Spinal cord (tissue), 10 donors: ENCODE measurements at places on chromosomes 1 and 21.

DNA sequence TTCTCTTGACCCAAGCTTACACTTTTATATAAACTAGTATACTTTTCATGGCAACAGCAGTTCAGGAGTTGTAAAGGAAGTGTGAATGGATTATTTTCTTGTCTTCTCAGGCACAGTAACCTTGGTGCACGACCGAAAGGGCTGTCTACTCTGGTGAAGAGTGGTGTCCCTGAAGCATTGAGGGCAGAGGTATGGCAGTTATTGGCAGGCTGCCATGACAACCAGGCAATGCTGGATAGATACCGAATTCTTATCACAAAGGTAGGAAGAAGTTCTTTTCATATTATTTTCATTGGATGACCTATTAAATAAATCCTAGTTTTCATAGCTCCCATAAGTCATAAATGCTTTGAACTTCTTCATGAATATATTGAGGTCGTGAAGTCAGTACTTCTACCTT, 53.9 kb upstream of the GPR52 start:
- no peak for DNase-seq

- DNase-seq, result no peak
These were observed 56.7 kb upstream of the PUM1 start for GRCh38 chr1:31122101-31122735.

DNA sequence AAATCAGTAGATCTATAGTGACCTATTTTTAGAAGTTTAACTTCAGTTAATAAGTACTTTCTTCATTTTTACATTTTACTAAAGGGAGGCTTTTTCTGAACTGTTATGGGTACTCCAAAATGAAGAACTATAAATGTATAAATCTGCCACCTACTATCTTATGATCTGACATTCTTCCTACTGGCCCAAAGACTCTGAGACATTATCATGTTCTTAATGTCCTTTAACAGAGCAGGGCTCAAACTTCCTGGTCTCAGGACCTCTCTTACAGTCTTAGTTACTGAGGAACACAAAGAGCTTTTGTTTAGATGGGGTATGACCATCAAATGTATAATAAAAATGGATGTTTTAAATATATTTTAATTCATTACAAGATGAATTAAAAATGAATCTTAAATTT, 8.9 kb downstream of the TRIM33 start:
- no peak for DNase-seq

GRCh38 chr21:39456665-39457064, 4.9 kb downstream of the SH3BGR start:
- DNase-seq, result no peak

DNA sequence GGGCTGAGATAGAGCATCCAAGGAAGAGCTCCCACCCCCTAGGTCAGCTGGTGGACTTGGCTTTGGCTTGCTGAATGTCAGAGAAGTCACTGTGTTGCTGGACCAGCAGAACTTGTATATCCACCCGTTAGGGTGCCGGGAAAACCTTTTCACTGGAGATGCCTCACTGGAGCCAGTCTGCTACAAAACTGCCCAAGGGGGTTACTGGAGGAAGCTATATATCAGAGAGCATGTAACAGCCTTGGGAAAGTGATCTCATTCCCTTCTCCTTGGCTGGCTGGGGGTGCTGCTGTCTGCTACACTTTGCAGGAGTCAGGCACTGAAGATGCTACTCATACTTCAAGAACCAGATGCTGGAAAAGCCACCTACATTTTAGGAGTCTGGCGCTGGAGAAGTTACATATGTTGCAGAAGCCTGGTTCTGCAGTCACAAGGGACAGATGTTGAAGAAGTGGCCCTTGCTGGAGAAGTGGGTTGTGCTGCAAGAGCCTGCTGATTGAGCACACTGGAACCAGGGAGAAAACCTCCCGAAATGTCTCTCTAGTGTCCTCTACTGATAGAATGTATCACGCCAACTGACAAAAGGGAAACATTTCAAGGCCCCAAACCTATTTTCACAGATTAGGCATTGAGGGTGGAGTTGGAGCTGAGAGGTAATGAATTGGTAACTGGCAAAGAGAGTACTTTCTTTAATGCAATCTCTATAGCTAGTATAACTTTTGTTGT, 250.6 kb downstream of the SPATA17 start:
- DNase-seq, result no peak
